ENCODE measurements at places on chromosomes 6 and 20. TPM values are rescaled to one million over a fixed set of nuclear protein-coding genes. Genes with fewer than 3 reads are reported as not detected.

GRCh38 chr6:170024940-170025339 lies 265.9 kb downstream of the DLL1 start:
- peaks cover 14% of the 10 kb centered on the region for H3K4me1 ChIP-seq
- no peak overlapping the region for H3K27ac ChIP-seq
- DNase-seq: no peak
- H3K36me3 ChIP-seq: no peaks in the 10 kb centered on the region

GRCh38 chr6:138981416-138981815 lies 6.6 kb downstream of the REPS1 start:
- peaks cover 19% of the 10 kb centered on the region for H3K4me1 ChIP-seq
- no peaks in the 10 kb centered on the region for H3K27me3 ChIP-seq
- DNase-seq: no peak
- H3K4me3 ChIP-seq: no peak overlapping the region
- no peaks in the 10 kb centered on the region for H3K36me3 ChIP-seq

Gene CUTA
- total RNA-seq: 142 TPM

GRCh38 chr20:32772046-32772445 lies 9.9 kb downstream of the DNMT3B start:
- no peak overlapping the region for H3K27ac ChIP-seq
- H3K27me3 ChIP-seq: no peaks in the 10 kb centered on the region
- H3K4me3 ChIP-seq: no peak overlapping the region
- H3K36me3 ChIP-seq: no peaks in the 10 kb centered on the region
- no peaks in the 10 kb centered on the region for H3K4me1 ChIP-seq

Data from heart left ventricle (tissue), 16 donors.